ENCODE measurements at places on chromosomes 13 and 19.

DNA sequence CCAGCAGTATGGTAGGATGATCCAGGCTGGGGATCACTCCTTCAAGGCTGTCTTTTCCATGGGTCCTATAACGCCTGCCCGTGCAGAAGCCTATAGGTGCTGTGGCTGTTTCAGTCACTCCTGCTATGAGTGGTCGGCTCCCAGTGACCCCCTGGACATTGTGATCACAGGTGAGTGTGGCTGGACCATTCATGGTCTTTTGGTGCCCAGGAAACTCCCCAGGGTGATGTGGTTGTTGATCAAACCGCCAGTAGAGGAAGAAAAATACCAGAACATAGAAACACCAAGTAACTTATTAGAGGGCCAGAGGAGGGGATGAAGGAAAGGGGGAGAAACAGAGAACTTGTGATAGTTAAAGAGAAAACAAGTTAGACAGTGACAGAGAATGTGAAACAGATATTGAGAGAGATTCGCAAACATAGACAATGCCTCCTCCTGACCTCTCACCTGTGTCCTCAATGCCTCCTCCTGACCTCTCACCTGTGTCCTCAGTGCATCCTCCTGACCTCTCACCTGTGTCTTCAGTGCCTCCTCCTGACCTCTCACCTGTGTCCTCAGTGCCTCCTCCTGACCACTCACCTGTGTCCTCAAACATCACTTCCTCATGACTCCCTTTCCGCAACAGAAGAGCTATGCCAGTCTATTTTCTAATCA lies 19.4 kb downstream of the LAIR2 start:
- peaks cover 2% of the 10 kb centered on the region for H3K36me3 ChIP-seq
- no peaks in the 10 kb centered on the region for H3K27me3 ChIP-seq
- peaks cover 57% of the 10 kb centered on the region for H3K4me1 ChIP-seq
- DNase-seq, result no peak
- peak overlapping the region; percentile 66 for H3K4me3 ChIP-seq
- H3K27ac ChIP-seq, result peak overlapping the region; percentile 73

GRCh38 chr19:55590617-55591016 lies 8.7 kb downstream of the FIZ1 start:
- peaks cover 6% of the 10 kb centered on the region for H3K4me1 ChIP-seq
- H3K36me3 ChIP-seq, result peaks cover 20% of the 10 kb centered on the region
- H3K27ac ChIP-seq, result no peak overlapping the region
- H3K27me3 ChIP-seq, result peaks cover 7% of the 10 kb centered on the region
- no peak for DNase-seq

DNA sequence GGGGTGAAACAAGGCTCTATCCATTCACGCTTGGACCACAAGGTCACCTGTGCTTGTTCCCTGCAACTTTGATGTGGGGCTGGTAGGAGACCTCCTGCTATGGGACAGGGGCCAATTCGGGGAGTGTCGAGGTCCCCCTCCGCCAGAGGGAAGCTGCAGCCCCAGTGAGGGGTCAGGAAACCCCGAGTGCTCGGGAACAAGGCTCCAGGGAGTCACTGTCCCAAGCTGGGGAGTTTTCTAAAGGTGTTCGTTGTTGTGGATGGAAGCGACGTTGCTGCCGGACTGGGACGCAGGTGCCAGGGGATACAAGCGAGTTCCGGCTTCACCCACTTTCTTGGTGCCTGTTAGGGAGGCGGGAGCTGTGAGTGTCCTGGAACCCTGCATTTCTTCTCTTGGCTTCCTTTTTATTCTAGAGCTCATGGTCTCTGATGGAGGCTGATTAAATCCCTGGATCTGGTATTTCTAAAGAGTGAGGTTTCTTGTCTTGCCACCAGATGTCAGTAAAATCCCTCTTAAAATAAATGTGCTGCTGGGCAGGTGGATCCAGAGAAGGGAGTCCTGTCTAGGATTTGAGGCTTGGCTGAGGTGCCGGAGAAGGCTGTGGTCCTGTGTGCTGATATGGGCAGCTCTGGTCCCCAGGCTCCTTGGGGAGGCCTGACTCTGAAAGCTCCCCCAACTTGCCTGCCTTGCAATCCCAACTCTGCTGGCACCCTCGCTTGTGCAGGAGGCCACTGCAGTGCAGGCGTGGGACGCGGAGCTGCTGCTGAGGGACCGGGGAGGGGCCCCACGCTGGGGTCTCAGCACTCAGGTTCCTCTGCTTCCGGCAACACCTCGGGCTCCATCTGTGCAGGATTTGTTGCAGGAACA lies 153.9 kb downstream of the TEX29 start:
- no peak overlapping the region for H3K27ac ChIP-seq
- H3K27me3 ChIP-seq, result no peaks in the 10 kb centered on the region
- H3K4me3 ChIP-seq, result no peak overlapping the region
- no peak for DNase-seq
- no peaks in the 10 kb centered on the region for H3K4me1 ChIP-seq

DNA sequence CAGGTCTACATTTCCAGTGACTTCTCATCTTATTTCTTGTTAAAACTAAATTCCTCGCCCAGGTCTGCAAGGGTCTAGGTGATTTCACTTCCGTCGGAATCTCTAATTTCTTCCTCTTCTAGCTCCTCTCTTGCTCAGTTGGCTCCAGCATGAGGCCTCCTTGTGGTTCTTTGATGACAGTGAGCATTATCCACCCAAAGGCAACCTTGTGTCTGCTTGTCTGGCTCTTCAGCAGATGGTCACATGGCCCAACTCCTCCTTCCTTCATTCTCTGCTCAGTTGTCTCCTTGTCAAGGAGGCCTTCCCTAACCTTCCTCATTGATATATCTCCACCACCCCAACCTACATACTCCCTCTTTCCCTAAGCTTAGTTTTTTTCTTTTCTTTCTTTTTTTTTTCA lies 1391.4 kb downstream of the EFNB2 start:
- H3K4me1 ChIP-seq, result peaks cover 18% of the 10 kb centered on the region
- peaks cover 3% of the 10 kb centered on the region for H3K27me3 ChIP-seq
- no peaks in the 10 kb centered on the region for H3K36me3 ChIP-seq
- no peak for DNase-seq
- no peak overlapping the region for H3K4me3 ChIP-seq
- H3K27ac ChIP-seq, result no peak overlapping the region

DNA sequence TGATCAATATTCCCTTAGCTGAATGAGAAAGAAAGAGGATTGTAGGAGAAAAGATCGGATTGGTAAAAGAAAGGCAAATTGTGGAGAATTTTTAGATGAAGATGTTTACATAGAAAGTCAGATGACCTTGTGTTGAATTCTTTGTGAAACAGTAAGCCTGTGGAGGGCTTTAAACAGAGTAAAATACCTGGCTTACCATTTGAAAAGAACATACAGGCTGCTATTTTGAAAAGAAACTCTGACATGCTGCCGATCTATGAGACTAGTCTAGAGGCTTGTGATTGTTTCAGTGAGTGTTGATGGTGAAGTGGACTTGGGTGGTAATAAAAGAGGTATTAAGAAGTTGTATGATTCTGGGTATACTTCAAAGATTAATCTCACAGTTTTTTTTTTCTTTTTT lies 938.9 kb upstream of the PRR20A start:
- H3K4me1 ChIP-seq, result no peaks in the 10 kb centered on the region
- H3K36me3 ChIP-seq, result no peaks in the 10 kb centered on the region
- no peak overlapping the region for H3K27ac ChIP-seq

- H3K4me3 ChIP-seq, result no peak overlapping the region
- H3K4me1 ChIP-seq, result peaks cover 3% of the 10 kb centered on the region
- no peak for DNase-seq
- H3K27ac ChIP-seq, result no peak overlapping the region
These were observed 89.7 kb upstream of the SIAH3 start for GRCh38 chr13:45941261-45941660.

GRCh38 chr19:45508861-45509691 lies 1.8 kb downstream of the VASP start:
- H3K36me3 ChIP-seq, result peaks cover 27% of the 10 kb centered on the region
- H3K4me3 ChIP-seq, result peak overlapping the region; percentile 91
- peak overlapping the region; percentile 89 for H3K27ac ChIP-seq
- H3K4me1 ChIP-seq, result peaks cover 31% of the 10 kb centered on the region
- peak; percentile 52 for DNase-seq

DNA sequence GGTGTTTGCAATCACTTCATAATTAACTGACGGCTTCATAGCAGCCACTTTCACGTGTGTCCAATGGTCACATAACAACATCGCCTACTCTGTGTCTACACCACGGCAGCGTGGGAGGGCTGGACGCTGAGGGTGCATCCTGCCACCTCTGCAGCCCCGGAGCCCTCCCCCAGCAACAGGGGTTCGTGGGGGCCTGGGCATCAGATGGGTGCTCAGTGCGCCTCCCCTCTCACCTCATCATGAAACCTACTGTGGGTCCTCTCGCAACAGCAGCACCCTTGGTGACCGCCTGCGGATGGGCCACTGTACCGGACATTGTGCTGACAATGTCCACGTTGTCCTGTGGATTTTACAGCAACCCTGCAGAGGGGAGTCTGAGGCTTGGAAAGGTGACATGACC lies 193.5 kb downstream of the UQCRFS1 start:
- no peak overlapping the region for H3K27ac ChIP-seq
- DNase-seq, result no peak
- H3K36me3 ChIP-seq, result no peaks in the 10 kb centered on the region
- H3K4me1 ChIP-seq, result no peaks in the 10 kb centered on the region
- H3K27me3 ChIP-seq, result no peaks in the 10 kb centered on the region

- DNase-seq, result no peak
- peaks cover 19% of the 10 kb centered on the region for H3K4me1 ChIP-seq
- H3K27ac ChIP-seq, result no peak overlapping the region
- no peaks in the 10 kb centered on the region for H3K36me3 ChIP-seq
- H3K27me3 ChIP-seq, result peaks cover 2% of the 10 kb centered on the region
- H3K4me3 ChIP-seq, result no peak overlapping the region
These were observed 62.0 kb downstream of the TEX29 start for GRCh38 chr13:111382411-111382810.

- H3K4me1 ChIP-seq, result no peaks in the 10 kb centered on the region
- no peak overlapping the region for H3K27ac ChIP-seq
- H3K27me3 ChIP-seq, result no peaks in the 10 kb centered on the region
- H3K36me3 ChIP-seq, result no peaks in the 10 kb centered on the region
These were observed 24.8 kb downstream of the HIF3A start for GRCh38 chr19:46321653-46322052.

DNA sequence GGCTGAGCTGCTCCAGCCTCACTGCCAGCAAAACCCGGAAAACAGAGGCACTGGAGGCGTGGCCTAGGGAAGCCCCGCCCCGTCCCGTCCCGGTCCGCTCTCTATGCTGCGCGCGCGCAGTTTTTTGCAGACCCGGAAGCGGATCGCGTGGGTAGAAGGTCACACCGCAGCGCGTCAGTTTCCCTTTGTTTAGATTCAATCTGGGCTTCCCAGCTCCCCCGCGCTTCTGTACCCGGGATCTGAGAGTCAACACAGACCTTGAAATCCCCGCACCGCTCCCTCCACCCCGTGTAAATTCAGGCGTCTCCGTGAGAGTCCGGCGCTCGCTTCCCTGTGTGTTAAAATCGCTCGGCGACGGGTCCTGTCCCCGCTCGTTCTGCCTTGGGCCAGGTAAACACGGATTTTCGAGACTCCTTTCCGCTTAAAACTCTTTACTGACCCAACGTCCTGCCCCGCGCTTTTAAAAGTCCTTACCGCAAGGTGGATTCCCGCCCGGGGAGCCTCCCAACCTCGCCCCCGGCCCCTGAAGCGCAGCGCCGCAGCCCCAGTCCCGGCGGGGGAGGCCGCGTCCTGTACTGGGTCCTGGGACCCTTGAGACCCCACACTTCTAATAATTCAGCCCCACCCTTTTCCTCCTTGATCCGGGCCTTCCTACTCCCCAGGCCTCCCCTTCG lies at the start of gene ZNF610:
ZNF610 (plus strand) TSS at position 127 of the 674 bp plus-strand sequence. CDS start 12,930 bp downstream, outside the sequence.
- H3K4me3 ChIP-seq, result peak within 1 kb of the TSS; percentile 91
- peak; percentile 85 for DNase-seq
- H3K27me3 ChIP-seq, result no peaks in the 10 kb centered on the region
- H3K4me1 ChIP-seq, result peaks cover 12% of the 10 kb centered on the region

DNA sequence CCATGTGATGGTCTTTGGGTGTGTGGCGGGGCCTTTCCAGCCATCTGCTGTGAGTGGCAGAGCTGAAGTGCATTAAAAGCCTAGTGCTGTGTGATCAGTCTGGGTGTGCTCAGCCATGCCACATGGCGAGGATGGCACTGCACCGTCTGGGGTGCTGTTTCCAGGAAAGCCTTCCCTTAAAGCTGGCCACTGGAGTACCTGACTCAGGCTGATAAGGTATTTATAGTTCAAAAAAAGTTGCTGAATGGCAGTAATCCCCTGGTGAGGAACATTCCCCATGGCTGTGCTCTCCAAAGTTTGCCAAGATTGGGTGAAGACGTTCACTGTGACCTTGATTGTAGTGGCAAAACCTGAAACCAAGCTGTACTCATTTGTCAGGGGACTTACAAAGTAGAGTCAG lies 6.0 kb downstream of the GPI start:
- H3K27me3 ChIP-seq, result no peaks in the 10 kb centered on the region
- H3K36me3 ChIP-seq, result peaks cover 81% of the 10 kb centered on the region
- no peak overlapping the region for H3K4me3 ChIP-seq
- DNase-seq, result no peak
- peak overlapping the region; percentile 32 for H3K27ac ChIP-seq

DNA sequence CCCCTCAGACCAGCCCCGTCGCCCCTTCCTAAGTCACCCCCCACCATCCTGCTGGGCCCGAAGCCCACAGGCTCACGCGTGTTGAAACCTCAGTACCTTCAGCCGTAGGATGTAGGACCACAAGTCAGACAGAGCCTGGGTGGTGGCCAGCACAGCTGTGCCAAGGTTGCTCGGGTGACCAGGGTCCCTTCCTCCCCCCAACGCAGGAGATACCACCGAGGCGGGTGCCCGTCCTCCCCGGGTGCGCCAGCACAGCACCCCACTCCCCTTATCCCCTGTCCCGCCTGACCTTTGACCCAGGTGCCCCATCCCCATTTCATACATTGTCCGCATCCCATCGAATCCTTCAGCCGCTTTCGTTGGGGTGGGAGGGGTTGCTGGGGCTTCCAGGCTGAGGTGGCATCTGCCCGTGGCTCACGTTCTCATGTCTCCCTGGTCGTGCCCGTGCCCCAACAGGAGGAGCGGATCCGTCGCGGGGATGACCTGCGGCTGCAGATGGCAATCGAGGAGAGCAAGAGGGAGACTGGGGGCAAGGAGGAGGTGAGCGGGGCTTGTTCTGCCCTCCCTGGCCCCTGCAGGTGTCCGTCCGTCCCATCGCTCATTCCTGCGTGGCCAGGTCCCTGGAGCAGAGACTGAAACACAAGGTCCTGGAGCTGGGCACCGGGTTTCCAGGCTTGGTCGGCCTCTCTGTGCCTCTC lies 14.5 kb downstream of the EPN1 start:
- no peak overlapping the region for H3K27ac ChIP-seq
- H3K4me3 ChIP-seq, result no peak overlapping the region
- no peaks in the 10 kb centered on the region for H3K4me1 ChIP-seq

GRCh38 chr13:46484561-46484960 lies 68.4 kb upstream of the LRCH1 start:
- H3K4me1 ChIP-seq, result no peaks in the 10 kb centered on the region
- no peak overlapping the region for H3K27ac ChIP-seq
- H3K36me3 ChIP-seq, result no peaks in the 10 kb centered on the region
- DNase-seq, result no peak
- no peak overlapping the region for H3K4me3 ChIP-seq
- H3K27me3 ChIP-seq, result no peaks in the 10 kb centered on the region
